ELR (cell line): ENCODE measurements at places on chromosomes 1 and 21.

GRCh38 chr1:68633141-68633919, 136.4 kb upstream of the DEPDC1 start:
- DNase-seq: no peak

DNA sequence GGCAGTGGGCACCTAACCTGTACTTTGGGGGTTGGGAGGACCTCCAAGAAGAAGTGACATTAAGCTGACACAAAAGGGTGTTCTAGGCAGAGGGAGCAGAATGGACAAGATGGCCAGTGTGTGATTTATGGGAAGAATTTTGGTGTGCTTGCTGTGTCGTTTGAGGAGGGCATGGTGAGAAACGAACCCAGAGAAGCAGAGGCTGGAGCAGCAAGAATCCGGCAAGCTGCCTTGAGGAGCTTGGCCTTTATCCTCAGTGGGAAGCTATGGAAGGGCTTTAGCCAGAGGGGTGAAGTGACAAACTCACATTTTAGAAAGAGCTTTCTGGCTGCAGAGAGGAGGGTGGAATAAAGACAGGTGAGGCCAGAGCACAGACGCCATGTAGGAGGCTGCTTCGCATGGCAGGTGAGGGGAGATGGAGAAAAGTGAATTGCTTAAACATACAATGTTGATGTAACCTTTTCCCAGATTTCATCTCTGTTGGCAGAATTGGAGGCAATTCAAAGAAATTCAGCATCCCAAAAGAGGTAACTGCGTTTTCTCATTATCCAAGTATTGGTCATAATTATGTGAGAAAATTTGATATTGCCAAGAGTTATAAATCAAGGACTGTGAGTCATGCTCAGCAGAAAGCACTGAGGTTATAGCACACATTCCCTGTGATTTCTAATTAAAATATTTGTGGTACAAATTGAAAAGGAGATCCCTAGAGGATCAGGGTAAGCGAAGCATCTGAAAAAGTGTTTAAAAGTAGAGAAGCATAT, 26.5 kb downstream of the TRIM45 start:
- no peak for DNase-seq

DNA sequence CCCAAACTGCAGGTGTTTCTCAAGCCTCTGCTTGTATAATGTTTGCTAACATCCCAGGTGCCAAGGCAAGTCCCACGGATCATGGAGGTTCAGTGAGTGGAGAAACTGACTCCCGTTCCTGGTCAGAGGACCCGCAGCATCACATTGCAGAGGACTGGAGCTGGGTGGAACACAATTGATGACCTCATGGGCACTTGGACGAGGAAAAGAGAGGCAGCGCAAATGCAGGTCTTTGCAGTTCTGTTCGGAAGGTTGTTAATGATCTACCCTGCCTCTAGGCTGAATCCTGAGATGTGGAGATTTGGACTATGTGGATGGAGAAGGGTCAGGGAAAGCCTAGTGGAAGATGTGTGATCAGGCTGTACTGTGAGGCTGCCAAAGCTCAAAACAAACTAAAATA, 192.9 kb downstream of the DUSP10 start:
- DNase-seq: no peak

DNA sequence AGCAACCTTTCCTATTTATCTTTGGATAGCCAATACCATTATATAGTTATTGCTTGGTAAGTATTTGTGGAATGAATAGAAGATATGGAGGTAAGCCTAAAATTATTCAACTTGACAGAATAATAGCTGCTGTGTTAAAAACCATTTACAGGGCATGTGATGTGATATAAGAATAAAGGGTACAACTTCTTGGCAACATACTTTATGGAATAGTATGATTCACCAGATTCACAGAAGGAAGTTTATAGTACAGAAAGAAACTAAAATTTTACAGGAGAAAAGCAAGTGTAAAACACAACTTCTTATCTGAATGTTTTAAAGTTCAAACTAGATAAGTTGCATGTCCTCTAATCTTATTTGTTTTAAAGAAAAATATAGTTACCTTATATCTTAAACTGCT, 186.4 kb upstream of the ZRANB2 start:
- no peak for DNase-seq

- DNase-seq: peak; percentile 6
Measured at GRCh38 chr1:106768077-106768476, 288.4 kb upstream of the PRMT6 start.

DNA sequence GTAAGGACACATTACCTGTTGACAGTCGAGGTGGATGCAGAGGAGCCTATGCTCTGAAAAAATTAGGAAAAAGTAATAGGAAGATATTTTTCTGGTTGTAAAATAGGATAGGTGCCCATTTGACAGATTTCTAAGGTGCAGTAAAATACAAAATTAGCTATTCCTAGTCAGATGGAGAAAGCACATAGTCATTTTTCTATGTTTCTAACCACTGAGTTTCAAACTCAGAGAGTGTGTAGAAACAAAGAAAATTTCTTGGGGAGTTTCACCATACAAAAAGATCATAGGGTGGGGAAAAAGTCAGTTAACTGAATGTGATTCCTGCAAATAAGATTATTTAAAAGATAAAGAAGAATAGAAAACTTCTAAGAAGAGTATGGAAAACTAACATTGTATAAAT, 666.9 kb downstream of the KCNT2 start:
- no peak for DNase-seq

DNA sequence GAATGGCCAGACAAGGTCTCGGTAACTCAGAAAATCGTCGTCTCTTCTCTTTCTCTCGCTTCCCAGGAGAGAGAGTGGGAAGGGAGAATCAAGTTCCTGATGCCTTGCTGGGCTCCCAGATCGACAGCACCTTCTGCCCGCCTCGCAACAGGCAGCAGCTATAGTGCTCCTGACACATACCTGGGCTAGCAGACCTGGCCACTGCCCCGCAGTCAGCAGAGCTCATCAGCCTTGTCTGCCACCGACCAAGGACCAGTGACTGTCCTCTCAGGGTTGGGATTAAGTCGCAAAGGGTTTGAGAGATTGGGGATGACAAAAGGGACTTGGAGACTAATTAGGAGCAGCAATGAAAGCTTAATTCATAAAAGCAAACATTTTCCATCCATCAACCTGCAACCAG, 4.1 kb downstream of the RUNX3 start:
- DNase-seq: no peak

DNA sequence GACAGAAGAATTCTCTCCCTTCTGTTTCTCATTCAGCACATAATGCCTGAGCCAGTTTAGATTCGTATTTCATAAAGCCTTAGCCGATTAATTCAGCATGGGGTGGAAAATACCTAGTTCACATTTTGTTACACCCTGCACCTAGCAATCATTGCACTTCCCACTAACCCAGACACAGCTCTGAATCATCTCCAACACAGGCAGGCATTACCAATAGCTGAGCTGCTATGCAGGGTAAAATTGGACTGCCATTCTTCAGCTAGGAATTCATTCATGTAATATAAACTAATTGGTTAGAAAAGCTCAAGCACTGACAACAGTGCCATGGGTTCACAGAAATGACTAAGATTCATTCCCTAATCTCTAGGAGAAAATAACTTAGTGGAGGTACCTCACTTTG, 26.9 kb upstream of the NKAIN1 start:
- no peak for DNase-seq

- no peak for DNase-seq
Measured at GRCh38 chr21:42747276-42747701, 93.9 kb downstream of the PDE9A start.

GRCh38 chr1:68117416-68117815, 67.0 kb upstream of the DIRAS3 start:
- no peak for DNase-seq

DNA sequence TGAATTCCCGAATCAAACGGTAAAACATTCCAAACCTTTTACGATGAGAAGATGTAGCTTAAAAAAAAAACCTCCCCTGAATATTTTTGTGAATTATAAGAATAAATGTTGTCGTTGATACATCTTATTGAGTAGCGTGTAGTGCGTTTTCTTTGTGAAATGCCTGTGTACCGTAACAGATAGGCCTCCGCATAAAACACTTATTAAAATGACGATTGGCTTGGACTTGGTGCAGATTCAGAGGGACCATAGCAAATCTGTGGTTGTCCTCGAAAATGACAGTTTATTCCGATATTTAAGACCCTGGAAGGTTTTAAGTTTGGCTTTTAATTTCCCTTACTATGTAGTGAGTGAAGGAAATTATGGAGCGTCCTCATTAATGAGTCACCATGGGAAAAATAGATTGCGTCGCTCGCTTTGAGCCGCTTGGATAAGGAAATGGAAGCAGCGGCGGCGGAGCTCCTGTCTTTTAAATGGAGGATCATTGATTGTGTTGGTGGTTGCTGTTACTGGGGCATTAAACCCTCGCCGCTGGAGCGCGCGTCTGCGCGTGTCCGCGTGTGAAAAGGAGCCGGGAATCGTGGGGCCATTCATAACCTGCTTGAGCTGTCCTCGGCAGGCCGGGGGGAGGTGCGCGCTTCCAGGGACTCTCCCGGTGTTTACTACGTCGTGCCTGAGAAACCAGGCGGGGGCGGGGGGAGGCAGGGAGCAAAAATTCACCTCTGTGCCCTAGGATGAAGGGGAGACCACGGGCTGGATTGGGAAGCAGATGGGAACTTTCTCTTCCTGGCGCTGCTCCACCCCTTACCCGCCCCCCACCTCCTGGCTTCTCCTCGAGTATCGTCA, 1.6 kb downstream of the SPEN start:
- peak; percentile 89 for DNase-seq

- no peak for DNase-seq
Measured at GRCh38 chr1:36818771-36819170, 215.5 kb downstream of the GRIK3 start.

- peak; percentile 13 for DNase-seq
Measured at GRCh38 chr1:235613602-235614001, 36.0 kb downstream of the GNG4 start.

- DNase-seq: no peak
Measured at GRCh38 chr1:162233066-162233465, 143.6 kb downstream of the SPATA46 start.

DNA sequence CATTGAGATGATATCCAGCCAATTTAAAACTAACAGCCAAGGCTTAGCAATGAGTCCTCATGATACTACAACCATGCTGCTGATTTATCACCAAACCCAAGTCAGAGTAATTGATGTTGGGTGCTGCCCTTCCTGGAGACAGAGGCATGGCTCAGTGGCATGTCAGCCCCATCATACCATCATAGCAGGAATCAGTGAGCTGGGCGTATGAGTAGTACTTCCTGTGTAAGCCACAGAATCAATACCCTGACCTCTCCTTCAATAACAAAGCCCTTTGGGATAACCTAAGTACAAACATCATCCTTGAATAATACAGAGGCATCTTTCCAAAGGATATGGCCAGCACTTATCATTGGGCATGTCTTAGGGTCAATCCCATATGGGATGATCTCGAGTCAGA, 3.0 kb upstream of the LCE1E start:
- DNase-seq: peak; percentile 76

DNA sequence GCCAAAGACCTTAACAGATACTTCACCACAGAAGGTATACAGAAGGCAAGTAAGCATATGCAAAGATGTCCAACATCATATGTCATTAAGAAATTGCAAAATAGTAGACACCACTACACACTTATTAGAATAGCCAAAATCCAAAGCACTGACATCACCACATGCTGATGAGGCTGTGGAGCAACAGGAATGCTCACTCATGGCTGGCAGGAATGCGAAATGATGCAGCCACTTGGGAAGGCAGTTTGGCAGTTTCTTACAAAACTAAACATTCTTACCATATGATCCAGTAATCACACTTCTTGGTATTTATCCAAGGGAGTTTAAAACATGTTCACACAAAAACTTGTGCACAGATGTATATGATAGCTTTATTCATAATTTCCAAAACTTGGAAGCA, 261.2 kb upstream of the AJAP1 start:
- no peak for DNase-seq

- DNase-seq: peak; percentile 42
Measured at GRCh38 chr1:148355976-148356375, 127.1 kb downstream of the PPIAL4G start.
